ENCODE measurements at places on chromosomes 16 and 17.

- no peak for DNase-seq
These were observed 22.6 kb upstream of the NGFR start for GRCh38 chr17:49472527-49472926.

GRCh38 chr16:19227643-19228042 is 57.9 kb upstream of the CLEC19A start:
- no peak for DNase-seq

GRCh38 chr16:11632455-11632939 is 35.8 kb upstream of the SNN start:
- DNase-seq: no peak

DNA sequence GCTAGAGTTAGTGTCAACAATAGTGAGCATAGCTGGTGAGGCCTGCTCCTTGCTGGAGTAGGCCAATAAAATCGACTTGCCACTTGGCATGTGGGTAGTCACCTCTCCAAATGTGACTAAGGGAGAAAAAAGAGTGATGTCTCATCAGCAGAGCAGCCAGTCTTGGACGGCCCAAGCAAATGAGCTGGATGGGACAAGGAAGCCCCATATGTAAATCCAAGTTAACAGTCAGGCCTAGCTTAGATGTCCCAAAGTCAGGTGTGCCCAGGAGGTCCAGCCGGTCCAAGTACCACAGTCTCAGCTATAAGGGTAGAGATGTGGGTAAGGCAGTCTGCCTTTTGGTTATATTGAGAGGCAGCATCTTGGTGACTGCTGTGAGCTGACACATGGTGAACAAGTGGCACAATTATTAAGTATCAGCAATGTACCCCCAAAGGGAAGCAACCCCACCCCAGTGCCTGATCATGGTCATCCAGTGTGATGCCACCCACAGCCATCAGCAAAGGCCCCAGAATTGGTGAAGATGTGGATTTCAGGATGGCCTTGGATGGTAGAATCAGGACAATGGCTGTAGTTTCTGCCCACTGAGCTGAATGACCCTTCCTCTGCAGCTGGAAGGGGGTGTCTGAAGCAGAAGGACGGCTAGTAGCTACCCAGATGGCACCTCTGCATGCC is 83.4 kb downstream of the TNFRSF13B start:
- DNase-seq: no peak

DNA sequence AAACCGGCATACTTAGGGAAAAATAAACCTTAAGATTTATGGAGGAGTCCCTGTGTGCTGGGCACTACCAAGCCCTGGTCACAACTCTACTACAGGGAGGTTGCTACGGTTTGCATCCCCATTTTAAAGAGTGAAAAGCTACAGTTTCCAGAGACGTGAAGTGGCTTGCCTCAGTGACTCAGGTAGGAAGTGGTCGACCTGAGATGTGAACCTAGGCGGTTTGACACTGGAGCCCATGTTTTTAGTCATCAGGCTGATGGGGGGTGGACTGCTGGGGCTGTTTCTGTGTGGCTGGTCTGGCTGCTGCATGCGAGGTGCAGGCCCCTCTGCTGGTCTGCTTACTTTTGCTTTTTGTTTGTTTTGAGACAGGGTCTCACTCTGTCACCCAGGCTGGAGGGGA is 6.6 kb downstream of the COX6A2 start:
- DNase-seq: no peak

DNA sequence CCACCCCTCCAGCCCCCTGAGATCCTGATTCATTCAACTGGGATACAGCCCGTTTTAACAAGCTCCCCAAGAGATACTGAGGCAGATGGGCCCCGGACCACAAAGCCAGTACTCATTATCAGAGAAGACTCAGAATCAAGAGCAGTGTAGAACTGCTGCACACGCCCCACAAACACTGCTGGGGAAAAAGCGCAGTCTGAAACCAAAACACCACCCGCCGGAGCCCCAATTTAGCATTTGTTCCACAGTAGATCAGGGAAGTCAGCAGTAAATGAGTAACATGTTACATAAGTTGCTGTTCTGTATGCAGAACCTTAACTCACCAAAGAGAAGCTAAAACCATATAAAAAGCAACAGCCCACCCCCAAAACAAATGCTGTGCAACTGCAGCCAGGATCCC is 123.6 kb downstream of the CDYL2 start:
- DNase-seq: no peak

DNA sequence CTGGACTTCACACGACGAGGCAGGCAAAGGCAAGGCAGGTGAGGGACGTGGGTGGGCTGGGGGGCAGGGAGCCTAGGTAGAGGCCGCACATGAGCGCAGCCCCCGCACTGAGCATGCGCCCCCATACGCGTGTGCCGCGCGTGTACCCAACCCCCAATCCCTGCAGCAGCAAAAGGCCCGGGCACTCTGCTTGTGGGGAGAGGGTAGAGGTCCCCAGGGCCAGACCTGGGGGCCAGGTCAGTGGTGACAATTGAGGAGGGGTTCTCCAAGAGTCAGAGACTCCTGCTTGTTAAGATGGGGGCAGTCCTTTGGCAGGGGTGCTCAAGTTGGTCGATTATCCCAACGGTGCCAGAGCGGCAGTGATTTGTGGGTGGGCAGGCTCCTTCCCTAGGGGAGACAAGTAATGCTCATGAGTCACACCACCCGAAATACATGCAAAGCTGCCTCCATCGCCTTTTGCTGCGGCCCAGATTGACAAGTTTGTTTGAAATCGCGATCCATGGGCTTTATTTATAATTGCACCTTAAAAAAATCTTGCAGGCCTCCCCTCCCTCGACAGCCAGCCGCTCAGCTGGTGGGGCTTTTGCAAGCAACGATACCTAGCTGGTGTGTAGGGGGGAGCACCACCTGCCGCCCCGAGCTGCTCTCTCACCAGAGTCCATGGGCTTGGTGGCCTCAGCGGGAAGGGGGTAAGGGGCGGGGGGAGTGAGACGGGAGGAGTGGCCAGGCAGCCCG is 1.1 kb upstream of the GIT1 start:
- DNase-seq: no peak

DNA sequence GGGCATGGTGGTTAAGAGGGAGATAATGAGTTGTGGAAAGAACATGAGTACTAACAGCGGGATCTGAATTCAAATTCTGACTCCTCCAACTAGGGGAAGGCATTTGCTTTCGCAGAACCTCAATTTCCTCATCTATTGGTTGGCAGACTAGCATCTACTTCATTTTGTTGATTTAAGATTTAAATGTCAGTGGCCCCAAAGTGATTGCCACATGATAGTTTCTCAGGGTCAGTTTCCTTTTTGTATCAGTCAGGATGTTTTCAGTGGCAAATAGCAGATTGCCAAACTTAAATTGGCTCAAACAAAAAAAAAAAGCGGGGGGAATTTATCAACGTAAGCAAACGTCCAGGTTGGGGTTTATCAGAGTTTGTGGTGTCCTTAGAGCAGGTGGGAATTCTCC is 25.1 kb upstream of the NOS2 start:
- DNase-seq: no peak

GRCh38 chr17:73297934-73298861 is 13.6 kb downstream of the CDC42EP4 start:
- no peak for DNase-seq

- no peak for DNase-seq
These were observed 79.5 kb upstream of the GNG13 start for GRCh38 chr16:879986-880385.

GRCh38 chr16:31238041-31238440 is 21.1 kb upstream of the PYDC1 start:
- DNase-seq: no peak

DNA sequence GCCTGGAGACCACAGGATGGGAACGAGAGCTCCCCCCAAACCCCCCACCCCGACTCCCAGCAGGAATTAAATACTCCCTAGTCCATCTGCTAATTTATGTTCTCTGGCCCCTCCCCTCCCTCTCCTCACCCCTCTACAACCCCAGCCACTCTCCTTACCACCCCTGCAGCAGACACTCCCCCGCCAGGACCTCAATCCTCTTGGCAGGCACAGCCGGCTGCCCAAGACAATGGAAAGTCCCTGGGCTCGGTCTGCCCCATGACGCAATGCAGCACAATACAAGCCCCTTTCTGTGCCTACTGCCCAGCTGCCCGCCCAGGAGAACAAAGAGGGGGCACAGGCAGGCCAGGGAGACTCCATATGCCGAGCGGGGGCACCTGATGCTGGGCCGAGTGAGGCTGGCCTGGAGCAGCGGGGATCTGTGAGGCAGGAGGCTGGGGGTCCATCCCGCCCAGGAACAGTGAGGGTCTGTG is 30.3 kb upstream of the CDC42EP4 start:
- no peak for DNase-seq

DNA sequence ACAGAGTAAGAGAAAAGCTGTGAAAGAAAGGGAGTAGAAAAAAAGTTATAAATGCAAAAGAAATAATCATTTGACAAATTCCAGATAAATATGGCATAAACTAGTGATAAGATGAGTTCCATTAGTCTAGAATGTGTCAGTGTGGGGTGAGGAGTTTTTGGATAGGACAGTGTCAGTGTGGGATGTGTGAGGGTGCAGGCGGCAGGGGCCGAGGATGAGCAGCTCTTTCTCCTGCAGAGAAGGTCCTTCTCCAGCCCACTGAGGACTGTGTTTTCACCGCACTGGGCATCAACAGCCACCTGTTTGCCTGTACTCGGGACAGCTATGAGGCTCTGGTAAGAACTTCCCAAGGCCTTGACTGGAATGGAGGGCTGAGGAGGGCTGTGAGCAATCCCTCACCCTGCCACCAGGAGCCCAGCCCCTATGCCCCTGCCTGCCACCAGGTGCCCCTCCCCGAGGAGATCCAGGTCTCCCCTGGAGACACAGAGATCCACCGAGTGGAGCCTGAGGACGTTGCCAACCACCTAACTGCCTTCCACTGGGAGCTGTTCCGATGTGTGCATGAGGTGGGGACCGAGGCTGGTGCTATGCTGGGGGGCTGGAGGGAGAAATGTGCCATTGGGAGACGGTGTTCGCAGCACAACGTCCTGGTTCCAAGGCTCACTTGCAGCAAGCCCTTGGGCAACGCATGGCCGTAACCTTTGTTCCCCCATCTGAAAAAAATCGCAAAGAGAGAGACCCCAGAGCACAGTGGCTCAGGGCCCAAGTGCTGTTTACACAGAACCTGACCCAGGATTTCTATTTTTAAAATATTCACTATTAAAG is 13.1 kb downstream of the RAPGEFL1 start:
- DNase-seq: peak; percentile 27

DNA sequence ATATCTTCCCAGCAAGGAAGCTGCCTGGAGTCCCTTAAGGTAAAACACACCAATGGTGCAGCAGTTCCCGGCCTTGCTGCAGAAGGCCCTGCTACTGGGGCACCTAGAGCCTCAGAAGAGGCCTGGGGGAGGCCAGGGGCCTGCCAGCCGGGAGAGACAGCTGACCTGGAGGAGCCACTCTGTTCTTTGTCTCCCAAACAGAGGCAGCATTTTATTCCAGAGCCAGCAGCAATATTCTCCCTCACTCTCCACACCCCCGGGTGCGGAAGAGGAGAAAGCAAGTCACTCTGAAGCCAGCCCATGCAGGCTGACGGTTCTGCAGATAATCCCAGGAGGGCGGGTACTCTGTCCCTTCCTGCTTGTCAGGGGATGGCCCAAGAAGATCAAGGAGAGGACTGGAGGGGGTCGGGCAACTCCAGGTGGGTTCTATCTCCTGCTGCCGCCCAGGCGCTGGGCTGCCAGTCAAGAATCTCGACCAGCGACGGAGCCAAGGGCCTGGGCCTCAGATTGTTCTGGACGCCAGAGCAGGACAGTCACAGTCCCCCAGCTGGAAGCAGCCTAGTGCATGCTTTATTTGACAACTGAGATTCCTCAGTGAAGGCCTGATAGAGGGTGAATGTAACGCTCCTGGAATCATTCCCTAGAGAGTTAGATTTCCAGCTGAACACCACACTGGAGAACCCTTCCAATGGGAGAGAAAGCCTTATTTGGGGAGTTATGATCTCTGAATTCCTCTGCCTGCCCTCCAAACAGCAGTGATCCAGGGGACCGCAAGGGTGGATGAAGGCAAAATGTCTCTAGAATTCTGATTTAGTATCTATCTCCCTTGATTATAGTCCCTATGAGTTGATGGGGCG is 1.1 kb upstream of the KIFC3 start:
- DNase-seq: no peak

DNA sequence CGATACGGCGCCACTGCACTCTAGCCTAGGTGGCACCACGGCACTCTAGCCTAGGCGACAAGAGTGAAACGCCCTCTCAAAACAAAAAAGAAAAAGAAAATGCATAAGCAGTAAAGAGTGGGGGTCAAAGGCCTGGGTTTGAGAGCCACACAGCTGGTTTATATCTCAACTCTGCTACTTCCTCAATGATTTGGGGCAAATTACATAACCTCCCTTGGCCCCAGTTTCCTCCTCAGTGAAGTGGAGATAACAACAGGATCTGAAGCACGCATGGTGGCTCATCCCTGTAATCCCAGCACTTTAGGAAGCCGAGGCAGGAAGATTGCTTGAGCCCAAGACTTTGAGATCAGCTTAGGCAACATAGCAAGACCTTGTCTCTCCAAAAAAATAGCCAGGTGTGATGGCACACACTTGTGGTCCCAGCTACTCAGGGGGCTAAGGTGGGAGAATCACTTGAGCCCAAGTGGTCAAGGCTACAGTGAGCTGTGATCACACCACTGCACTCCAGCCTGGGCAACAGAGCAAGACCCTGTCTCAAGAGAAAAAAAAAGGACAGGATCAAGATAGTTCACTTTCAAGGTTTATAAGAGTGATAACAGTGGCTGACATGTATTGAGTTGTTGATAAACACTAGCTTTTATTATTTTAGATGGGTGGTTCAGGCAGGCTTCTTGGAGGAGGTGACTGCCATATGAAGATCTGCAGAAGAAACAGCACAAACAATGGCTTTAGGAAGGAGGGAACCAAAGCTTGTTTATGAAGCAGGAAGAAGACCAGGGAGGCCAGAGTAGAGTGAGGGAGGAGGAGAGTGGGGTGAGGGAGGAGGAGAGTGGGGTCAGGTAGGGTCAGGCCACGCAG is 8.5 kb upstream of the COG1 start:
- DNase-seq: no peak

- no peak for DNase-seq
These were observed 6.1 kb downstream of the DBNDD1 start for GRCh38 chr16:90012991-90013745.

GRCh38 chr17:3762922-3763776 is 37.8 kb downstream of the ITGAE start:
- DNase-seq: no peak

GRCh38 chr17:12457493-12457892 is 208.2 kb upstream of the MYOCD start:
- DNase-seq: no peak

DNA sequence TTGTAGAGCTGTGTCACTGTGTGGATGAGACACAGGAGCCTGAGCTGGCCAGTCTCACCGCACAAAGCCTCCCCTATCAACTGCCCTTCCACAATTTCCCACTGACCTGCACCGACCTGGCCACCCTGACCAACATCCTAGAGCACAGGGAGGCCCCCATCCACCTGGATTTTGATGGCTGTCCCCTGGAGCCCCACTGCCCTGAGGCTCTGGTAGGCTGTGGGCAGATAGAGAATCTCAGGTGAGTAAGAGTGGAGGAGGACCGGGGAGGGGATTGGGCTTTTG is 37.4 kb downstream of the NLRC5 start:
- no peak for DNase-seq

DNA sequence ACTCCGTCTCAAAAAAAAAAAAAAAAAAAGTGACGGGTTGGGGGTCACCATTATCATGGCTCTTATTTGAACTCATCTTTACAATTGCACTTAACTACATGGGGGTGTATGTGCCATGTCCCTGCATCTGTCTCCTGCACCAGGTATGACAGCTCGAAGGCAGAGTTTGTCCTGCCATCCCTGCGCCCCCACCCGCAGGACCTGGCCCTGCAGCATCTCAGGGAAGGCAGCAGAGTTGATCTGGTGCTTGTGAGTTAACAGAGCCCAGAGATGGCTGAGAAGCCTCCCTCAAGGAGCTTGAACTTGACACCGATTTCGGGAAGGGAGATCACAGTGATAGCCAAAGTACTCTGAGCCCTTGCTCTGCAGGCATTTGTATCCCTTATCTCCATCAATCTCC is 44.8 kb downstream of the C16orf82 start:
- no peak for DNase-seq

Data from activated T-cell treated with anti-CD3 and anti-CD28 coated beads for 1 hour (primary cell).